ENCODE measurements at places on chromosomes 11 and 22.
A peak's percentile ranks its signal among the peaks of the same experiment; 100 is the strongest.

DNA sequence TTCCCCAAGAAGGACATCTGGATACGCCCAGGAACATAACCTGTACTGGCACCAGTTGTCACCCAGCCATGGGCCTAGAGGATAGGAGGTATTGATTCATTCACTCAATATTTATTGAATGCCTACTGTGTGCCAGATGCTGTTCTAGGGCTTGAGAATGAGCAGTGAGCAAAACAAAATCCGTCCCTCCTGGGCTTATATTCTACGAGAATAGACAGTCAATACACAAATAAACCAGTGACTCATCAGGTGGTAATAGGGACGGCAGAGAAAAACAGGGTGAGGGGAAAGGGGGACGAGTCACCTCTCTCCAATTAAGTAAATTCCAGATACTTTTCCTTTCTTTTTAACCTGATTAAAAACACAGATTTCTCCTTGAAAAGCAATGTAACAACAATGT lies 103.5 kb downstream of the MICAL2 start:
- DNase-seq: no peak

- no peak for DNase-seq
Measured at GRCh38 chr11:57192316-57192715, 10.6 kb downstream of the LRRC55 start.

DNA sequence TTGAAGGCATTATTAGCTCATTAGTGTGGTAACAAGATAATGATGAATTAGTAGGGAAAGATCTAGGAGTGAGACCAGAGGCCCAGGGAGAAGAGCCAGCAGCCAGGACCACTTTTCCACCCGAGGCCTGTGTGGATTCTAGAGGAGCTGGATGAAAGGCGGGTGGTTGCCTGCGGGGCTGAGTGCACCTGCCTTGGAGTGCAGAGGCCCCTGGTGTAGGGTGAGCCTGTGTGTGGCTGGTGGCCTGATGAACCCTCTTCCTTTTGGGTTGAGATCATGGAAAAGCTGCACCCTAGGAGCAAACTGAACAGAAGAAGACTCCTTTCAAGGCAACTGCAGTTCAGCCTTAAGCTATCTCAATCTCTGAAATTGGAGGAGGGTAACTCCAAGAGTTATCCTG lies 5.9 kb upstream of the TP53AIP1 start:
- no peak for DNase-seq

DNA sequence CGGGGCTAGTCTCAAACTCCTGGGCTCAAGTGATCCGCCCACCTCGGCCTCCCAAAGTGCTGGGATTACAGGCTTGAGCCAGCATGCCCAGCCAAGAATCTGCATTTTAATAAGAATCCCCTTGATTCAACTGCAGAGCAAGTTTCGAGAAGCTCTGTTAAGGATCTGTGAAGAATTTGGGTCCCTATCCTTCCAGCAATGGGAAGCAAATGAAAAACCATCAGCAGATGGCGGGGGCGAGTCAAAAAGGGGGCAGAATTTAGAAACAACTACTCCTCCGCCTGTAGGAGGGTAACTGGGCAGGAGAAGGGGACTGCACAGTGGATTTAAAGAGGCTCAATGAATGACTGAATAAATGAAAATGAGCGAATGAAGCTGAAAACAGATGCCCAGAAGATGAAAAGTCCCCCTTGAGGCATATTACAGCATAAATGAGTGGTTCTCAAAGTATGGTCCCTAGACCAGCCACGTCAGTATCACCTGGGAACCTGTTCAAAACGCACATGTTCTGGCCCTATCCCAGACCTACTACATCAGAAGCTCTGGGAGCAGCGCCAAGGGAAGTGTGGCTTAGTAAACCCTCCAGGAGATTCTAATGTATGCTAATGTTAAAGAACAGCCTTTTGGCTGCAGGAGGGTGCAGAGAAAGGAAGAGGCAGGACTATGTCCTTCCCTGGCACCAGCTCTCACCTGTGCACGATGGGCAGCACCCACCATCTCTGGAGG lies 15.0 kb downstream of the VWCE start:
- no peak for DNase-seq

GRCh38 chr11:124717421-124717785 lies 22.3 kb upstream of the NRGN start:
- no peak for DNase-seq

DNA sequence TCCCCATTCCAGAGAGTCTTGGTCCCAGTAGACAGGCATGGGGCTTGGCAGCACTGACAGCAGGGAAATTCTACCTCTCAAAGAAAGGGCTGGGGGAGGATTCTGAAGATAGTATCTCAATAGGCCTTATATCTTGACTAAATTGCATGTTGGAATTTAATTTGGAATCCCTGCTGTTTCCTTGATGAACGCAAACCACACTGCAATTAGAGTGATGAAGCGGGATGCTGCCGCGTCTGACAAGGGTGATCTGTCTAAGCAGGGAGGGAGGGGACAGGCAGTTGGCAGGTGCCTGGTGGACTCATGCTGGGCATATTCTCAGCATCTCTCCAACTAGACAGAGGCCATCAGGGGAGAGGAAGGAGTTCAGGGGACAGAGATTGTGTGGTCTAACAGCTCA lies 48.4 kb downstream of the COMMD9 start:
- no peak for DNase-seq

GRCh38 chr11:43922295-43922648 lies 20.2 kb upstream of the C11orf96 start:
- peak; percentile 24 for DNase-seq

GRCh38 chr22:44332946-44333345 lies 20.2 kb upstream of the SHISAL1 start:
- DNase-seq: no peak

DNA sequence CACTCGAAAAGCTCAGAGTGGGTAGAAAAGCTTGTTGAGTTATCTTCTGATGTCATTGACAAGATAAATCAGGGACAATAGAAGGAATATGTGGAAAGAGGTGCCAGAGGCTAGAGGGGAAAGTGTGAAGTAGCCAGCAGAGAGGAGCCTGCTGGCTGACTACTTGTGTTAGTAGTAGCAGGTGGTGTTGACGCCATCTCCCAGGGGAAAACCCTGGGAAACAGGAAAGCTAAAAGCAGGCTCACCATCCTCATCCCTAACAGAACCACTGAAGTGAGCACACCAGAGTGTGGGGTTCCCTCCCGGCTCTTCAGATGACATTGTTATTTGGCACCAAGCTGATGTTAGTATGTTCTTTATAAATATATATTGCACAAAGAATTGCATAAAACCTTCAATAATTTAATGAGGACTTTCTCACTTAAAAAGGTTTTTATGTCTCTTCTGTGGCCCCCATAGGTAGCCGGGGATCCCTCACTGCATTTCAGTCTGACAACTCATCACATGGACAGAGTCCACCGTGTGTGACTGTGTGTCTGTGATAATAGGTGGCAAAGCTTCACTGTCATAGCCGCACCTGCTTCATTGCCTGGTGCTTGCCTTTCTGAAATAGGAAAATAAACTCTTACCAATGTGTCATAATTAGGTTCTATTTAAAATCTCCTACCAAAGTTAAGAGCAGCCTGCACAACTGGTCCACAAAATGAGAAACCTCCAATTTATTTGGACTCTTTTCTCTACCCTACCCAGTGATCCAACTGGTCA lies 63.2 kb upstream of the TOP3B start:
- DNase-seq: no peak

DNA sequence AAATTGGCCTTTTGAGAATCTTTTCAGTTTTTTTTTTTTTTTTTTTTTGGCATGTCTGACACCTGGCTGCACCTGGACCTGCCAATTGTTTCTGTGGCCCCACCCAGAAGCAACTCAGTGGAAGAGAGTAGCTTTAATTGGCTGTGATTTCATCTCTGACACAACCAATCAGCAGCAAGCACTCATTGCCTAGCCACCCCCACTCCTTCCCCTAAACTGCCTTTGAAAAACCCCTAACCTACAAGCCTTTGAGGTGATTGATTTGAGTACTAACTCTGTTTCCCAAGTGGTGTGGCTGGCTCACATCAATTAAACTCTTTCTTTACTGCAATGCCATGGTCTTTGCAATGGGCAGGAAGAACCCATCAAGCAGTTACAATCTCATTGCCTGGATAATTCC lies 98.2 kb upstream of the CHORDC1 start:
- DNase-seq: no peak

- DNase-seq: no peak
Measured at GRCh38 chr11:12402025-12402424, 24.7 kb downstream of the PARVA start.

DNA sequence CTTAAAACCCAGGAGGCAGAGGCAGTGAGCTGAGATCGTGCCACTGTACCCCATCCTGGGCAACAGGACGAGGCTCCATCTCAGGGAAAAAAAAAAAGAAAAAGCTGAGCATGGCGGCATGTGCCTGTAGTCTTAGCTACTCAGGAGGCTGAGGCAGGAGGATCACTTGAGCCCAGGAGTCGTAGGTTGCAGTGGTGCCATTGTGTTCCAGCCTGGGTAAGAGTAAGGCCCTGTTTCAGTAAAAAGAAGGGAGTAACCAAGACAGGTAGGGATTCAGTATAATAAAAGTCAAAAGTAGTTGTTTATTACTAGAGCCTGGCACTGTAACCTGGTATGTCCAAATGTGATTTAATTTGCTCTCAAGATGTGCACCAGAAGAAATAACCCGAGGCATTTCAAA lies 8.1 kb upstream of the RAB30 start:
- no peak for DNase-seq

GRCh38 chr11:29616611-29617010 lies 400.2 kb downstream of the KCNA4 start:
- peak; percentile 2 for DNase-seq

- no peak for DNase-seq
Measured at GRCh38 chr11:87298155-87298554, 260.4 kb downstream of the TMEM135 start.

GRCh38 chr11:6006846-6007245 lies at the start of gene OR56A4:
TSS of gene OR56A4 (minus strand) at chr11:6006946. CDS start at chr11:6002992, 3,954 bp downstream.
- no peak for DNase-seq

DNA sequence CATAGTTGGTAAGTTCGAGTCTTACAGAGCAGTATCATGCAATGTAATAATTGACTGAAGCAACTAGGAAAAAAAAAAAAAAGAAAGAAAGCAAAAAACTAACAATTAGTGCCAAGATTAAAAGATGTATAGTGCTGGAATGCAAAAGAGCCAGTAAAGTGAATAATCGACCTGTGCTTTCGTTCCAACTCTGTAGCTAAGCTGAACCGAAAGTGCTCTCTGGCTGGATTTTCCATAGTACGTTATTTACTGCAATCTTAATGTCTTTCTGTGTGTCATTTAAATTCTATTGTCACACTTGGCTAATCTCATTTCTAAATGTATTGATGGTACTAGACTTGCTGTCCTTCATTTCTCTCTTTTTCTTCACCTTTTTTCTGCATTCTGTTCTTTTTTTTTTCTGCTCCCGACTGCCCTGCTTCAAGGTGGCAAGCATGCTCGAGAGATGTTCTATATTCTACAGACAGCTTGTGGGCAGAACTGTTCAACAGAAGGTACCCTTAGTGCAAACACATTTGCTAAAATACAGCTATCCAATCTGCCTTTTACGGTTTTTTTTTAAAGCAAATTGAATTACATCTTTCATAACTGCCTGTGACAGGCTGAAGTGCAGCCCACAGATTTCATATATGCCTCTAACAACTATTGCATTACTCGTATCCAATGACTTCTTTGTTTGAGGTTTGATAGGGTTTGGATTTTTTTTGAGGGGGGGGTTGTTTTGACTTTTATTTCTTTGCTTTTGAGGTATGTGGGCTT lies 204.2 kb upstream of the MTNR1B start:
- no peak for DNase-seq

DNA sequence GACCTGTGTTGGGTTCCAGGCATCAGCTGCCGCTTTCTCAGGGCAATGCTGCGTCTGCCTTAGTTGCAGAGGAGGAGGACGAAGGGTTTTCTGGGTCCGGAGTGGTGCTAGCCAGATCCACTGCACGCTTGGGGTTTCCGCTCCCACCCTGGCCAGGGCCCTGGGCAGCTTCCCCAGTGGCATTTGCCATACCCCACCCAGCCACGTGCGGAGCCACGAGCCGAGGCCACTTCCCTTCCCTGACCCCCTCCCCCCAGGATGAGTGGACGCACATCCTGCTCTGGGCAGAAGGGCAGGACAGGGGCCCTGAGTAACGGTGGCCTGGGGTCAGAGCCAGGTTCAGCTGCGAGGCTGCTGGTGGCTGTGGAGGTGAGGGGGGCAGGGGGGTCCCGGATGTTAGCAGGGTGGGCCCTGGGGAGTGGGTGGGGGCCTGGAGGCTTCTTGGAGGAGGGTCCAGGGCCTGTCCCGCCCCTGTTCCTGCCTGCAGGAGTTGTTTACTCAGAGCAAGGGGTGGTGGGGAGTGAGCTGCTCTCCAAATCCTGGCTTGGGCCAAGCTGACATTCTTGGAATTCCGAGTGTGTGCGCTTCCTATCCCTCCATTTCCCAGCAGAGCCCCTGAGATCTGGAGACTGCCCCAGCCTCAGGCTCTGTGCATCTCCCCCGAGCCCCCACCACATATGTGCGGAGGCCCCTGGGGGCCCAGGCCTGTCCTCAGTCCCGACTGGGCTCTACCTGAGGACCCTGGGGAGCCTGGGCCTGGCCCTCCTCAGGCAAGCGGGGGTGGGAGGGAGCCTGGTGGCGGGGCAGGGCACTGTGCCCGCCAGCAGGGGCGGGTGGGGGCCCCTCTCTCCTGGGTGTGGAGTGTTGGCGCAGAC lies 1.4 kb downstream of the TSPAN4 start:
- DNase-seq: peak; percentile 87

DNA sequence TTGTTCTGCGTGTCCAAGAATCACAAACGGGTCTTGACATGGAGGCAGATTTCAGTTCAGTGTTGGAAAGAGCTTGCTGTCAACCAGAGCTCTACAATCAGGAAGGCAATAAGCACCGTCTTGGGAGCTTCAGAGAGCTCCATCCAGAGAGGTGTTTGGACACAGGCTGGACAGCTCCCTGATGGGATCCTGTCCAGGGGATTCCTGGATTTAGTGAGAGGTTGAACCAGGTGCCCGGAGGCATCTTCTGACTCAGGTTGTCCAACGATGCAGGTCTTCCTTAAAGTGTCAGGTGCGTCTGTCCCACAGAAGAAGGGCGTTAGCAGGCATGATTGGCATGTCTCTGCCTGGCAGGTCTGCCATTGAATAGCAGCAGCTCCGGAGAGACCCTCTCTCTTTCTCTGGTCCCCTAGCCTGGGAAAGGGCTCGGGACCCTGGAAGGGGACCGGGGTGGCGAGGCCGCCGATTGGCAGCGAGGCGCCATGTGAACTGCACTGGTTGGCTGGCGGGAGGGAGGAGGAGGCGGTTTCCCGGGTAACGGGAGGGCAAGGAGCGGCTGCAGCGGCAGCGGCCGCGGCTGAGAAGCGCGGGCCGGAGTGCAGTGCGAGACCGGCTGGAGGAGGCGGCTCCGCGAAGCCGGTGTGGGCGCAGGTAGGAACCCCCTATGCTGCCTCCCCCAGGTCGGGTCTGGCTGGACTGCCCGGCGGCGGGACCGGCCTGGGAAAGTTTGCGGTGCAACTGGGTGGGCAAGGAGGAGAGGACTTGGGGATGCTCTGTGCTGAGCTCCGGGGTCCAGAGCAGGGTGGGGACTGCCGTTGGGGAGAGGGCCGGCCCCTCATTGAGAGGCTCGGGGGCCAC lies 104.1 kb upstream of the E2F8 start:
- no peak for DNase-seq

DNA sequence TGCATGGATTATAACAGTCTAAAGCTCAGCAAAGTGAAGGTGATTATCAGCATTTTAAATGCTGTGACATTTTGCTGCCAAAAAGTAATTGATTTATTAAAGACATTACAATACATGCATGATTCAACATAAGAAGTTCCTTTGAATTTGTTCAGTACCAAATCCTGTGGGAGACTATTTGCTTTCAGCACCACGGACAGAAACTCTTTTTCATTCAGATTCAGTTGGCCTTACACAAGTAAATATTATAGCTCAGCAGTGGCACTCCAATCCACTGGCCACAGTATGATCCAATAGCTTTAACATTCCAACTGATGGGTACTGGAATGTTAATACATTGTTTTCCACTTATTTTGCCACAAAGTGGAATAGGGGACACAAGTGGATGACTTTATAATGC lies 806.7 kb downstream of the NTM start:
- DNase-seq: peak; percentile 76
